ENCODE measurements at places on chromosomes 5 and 9. TPM values are rescaled to one million over a fixed set of nuclear protein-coding genes. Genes with fewer than 3 reads are reported as not detected.

Gene CCIN
- total RNA-seq: 0.16 TPM

Gene PCDHGB2
- total RNA-seq: 0.30 TPM

Gene RLN1
- total RNA-seq: 0.78 TPM

Gene INSYN2B
- total RNA-seq: not detected

Gene CNTFR
- total RNA-seq: not detected

Gene RNF183
- total RNA-seq: not detected

Gene LCN15
- total RNA-seq: not detected

Gene MYMK
- not detected for total RNA-seq

Gene OR2K2
- not detected for total RNA-seq

Gene LTC4S
- total RNA-seq: 3.2 TPM

Gene SH3PXD2B
- total RNA-seq: 0.03 TPM

Gene IL5
- total RNA-seq: not detected

Gene WDR38
- total RNA-seq: not detected

Gene LHFPL2
- 0.94 TPM for total RNA-seq

Gene PCDHB3
- not detected for total RNA-seq

Gene SPINK4
- not detected for total RNA-seq

Gene PIP5K1B
- 0.19 TPM for total RNA-seq

Gene GABRA6
- not detected for total RNA-seq

Gene SVEP1
- total RNA-seq: not detected

Gene SLIT3
- not detected for total RNA-seq

Gene GPX8
- not detected for total RNA-seq

Gene SLC12A7
- total RNA-seq: 54.2 TPM

Gene FOXD4L4
- total RNA-seq: not detected

Gene NR2F1
- not detected for total RNA-seq

Gene IFNA21
- total RNA-seq: not detected

Gene CLIC3
- 7.6 TPM for total RNA-seq

Gene PIP5KL1
- 5.1 TPM for total RNA-seq

Gene PHYHD1
- total RNA-seq: 1.0 TPM

Gene GDA
- not detected for total RNA-seq

Gene TIMD4
- 3.1 TPM for total RNA-seq

Gene CYLC2
- not detected for total RNA-seq

Gene SLC22A4
- 1.0 TPM for total RNA-seq

Gene PPIC
- total RNA-seq: not detected

Gene C5orf52
- not detected for total RNA-seq

Gene HACD4
- total RNA-seq: 5.9 TPM

Gene PTGER4
- 334 TPM for total RNA-seq

Gene ACTBL2
- total RNA-seq: not detected

Gene STK32A
- not detected for total RNA-seq

Gene FAXDC2
- total RNA-seq: 0.28 TPM

Gene NUDT2
- 9.7 TPM for total RNA-seq

Gene ELOVL7
- not detected for total RNA-seq

Measured in CD8-positive, alpha-beta T cell (primary cell).